ENCODE measurements at places on chromosomes 11 and 22. TPM values are rescaled to one million over a fixed set of nuclear protein-coding genes. Genes with fewer than 3 reads are reported as not detected.

GAS2 gene
- 27.0 TPM for total RNA-seq

CXCR5 gene
- total RNA-seq: not detected

VSIG10L2 gene
- not detected for total RNA-seq

OR51A4 gene
- total RNA-seq: not detected

ASCL2 gene
- not detected for total RNA-seq

PRODH gene
- 1.4 TPM for total RNA-seq

PANX3 gene
- total RNA-seq: not detected

GRCh38 chr22:33879796-33880195 is 40.5 kb downstream of the LARGE1 start:
- no peak for DNase-seq

- DNase-seq: peak; percentile 51
Observed at GRCh38 chr11:7513234-7514098, at the start of gene PPFIBP2. Gene PPFIBP2, plus strand, starts transcription at chr11:7513999. Its CDS starts 35,477 bp downstream, at chr11:7549476.

DNA sequence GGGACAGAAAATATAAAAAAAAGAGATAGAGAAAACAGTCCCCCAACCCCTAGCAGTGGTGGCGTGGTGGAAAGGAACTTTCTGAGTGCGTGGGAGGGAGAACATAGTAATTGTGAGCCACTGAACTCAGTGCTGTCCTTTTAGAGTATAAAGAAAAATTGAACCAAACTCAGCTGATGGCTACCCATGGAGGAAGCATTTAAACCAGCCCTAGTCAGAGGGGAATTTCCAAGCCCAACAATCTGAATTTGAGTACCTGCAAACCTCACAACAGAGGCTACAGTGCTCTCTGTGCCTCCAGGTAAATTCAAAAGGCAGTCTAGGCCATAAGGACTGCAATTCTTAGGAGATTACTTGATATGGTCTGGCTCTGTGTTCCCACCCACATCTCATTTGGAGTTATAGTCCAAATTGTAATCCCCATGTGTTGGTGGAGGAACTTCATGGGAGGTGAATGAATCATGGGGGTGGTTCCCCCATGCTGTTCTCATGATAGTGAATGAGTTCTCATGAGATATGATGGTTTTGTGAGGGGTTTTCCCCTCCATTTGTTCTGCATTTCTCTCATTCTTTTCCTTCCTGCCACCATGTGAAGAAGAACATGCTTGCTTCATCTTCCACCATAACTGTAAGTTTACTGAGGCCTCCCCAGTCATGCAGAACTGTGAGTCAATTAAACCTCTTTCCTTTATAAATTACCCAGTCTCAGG is 687.8 kb downstream of the FAM181B start:
- no peak for DNase-seq

DNA sequence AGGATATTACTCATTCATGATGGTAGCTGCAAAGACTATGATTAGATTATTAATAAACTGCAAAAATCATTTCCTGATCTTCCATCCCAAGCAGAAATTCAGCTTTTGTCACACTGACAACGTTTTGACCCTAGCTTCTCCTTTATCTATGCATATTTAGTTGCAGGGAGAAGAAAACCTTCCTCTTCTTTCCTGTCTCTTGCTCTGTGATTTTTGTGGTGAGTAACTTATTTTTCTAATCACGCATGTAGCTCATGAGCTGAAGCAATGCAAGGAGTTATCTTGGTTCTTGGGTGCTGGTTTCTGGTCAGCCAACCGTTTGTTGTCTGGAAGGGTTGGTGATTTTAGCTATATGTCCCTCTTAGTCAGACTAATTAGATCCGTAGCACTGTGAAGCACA is 56.4 kb downstream of the FDX1 start:
- DNase-seq: no peak

GRCh38 chr22:46047841-46048595 is 71.1 kb upstream of the WNT7B start:
- peak; percentile 78 for DNase-seq

GRCh38 chr11:10351435-10351764 is 46.5 kb downstream of the ADM start:
- DNase-seq: no peak

DNA sequence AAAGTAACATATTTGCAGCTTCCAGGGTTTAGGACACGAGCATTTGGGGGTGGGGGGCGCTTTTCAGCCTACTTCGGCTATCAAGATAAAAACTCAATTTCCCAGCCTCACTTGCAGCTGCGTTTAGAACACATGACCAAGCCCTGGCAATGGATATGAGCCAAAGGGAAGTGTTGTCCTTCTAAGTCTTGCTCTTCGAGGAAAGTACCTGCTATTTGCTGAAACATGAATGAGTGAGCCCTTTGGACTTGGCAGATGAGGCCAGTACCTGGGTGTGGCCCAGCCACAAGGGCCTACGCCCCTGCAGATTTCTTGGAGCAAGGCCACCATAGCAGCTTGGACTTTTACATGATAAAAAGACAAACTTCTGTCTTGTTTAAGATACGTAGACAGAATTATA is 60.2 kb upstream of the SORL1 start:
- no peak for DNase-seq

DNA sequence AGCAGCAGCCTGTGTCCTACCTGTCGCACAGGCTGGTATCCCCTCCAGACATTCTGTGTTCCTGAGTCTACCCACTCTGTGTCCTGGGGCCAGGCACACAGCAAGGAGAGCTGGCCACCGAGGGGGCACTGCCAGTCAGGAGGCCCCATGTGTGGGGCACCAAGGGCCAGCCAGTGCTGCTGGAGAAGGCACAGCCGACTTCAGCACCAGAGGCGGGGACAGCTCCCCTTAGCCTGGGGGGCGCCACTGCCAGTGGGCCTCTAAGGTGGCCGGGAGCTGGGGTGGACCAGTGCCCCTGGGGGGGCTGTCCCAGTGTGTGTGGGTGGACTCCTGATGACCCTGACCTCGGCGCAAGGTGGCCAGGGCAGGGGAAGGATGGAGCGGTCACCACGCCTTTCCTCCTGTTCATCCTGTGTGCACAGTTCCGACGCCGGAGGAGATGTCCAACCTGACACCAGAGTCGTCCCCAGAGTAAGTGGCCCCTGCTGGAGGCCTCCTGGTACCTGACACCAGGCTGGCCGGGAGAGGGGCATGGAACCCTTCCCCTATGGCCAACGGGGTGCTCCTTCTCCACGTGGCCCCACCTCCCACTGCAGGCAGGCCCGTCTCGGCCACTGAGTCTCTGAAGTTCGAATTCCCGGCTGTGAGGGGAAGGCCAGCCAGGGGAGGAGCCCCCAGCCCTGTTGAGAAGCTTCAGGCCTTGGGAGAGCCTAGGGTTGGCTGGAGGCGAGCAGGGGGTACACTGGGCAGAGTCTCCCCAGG is 35.4 kb downstream of the MOB2 start:
- DNase-seq: no peak

DNA sequence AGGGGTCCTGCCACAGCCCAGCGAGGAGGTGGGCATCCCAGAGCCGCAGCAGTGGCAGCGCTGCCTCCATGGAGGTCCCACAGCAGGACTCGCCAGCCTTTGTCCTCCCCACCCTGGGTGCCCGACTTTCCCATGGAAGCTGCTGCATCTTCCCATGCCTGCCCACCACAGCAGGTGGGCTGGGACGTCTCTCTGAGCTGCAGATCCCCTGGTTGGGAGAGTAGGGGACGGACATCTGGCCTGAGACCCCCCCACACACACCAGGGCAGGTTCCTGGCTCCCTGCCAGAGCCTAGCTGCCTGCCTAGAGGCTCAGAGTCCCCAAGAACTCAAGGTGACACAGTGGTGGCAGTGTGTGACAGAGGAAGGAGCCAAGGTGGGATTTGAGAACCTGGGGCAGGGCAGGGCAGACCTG is 21.5 kb upstream of the PRR5 start:
- no peak for DNase-seq

- no peak for DNase-seq
Observed at GRCh38 chr11:33383075-33383919, 126.1 kb downstream of the HIPK3 start.

- no peak for DNase-seq
Observed at GRCh38 chr22:48204296-48204695, 1441.8 kb downstream of the TBC1D22A start.

DNA sequence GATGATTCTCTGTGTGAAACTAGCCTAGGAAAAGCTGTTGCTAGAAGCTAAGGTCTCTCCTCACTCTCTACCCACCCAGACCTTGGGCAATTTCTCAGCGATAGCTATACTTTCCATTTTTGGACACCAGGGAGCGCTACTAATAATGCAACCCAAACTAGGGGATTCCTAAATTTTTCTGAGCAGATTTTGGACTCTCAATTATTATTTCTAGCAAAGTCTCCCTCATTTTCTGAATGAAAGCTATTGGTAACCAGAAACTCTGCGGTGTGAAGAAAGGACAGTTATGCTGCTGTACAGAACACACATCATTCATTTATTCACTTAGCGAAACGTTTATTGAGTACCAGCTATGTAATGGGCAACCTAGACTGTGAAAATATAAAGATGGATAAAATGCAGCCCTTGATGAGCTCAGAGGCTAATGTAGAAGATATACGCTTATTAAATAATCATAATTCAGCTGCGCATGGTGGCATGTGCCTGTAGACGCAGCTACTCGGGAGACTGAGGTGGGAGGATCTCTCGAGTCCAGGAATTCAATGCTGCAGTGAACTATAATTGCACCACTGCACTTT is 6.1 kb upstream of the STIM1 start:
- no peak for DNase-seq
